Fibroblast of skin of right biceps (primary cell): ENCODE measurements at places on chromosomes 4 and X.

GRCh38 chr4:159018062-159018629 lies 84.7 kb upstream of the RAPGEF2 start:
- no peak for DNase-seq

GRCh38 chrX:57227691-57228090 lies 58.8 kb upstream of the FAAH2 start:
- no peak for DNase-seq

DNA sequence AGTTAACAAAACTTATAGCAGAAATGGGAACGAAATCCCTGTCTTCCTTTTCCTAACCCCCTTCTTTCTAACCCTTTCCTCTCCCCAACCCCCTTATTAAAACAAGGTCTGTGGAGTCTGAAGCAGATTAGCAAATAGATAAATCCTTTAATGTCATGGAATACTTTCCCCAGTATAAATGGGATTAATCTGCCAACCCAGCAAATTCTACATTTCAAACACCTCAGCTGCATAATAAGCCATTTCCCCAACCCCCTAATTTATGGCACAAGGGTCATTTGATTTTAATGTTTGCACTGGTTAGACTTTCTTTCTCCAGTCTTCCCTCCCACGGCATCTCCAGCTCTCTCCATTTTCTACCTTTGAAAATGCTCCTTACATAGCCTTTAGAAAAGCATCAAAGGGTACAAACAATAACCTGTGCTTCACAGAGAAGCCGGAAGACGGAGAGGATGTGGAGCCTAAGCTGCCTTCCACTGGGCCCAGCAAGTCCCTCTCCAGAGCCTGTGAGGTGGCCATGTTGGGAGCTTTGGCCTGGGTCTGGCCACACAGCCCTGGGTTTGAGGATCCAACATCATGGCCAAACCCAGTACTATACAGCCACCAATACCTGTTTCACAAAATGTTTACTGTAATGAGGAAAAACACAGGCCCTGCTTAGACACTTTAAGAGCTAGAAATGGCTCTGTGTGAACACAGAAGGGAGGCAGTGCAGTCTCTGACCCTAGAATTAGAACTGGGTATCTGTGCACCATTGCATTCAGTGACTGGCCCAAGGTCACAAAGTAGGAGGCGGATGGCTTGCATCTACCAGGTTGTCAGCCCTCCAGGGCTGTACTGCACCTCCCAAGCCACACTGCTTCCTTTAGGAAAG lies 56.9 kb upstream of the SPRY1 start:
- no peak for DNase-seq

GRCh38 chr4:159175085-159175988 lies 72.5 kb downstream of the RAPGEF2 start:
- peak; percentile 91 for DNase-seq

GRCh38 chrX:16305187-16305586 lies 137.9 kb downstream of the MAGEB17 start:
- DNase-seq = no peak
